ENCODE measurements at places on chromosomes 7 and 10.

GRCh38 chr10:104342941-104343411 is 4.7 kb upstream of the ITPRIP start:
- no peak for DNase-seq

DNA sequence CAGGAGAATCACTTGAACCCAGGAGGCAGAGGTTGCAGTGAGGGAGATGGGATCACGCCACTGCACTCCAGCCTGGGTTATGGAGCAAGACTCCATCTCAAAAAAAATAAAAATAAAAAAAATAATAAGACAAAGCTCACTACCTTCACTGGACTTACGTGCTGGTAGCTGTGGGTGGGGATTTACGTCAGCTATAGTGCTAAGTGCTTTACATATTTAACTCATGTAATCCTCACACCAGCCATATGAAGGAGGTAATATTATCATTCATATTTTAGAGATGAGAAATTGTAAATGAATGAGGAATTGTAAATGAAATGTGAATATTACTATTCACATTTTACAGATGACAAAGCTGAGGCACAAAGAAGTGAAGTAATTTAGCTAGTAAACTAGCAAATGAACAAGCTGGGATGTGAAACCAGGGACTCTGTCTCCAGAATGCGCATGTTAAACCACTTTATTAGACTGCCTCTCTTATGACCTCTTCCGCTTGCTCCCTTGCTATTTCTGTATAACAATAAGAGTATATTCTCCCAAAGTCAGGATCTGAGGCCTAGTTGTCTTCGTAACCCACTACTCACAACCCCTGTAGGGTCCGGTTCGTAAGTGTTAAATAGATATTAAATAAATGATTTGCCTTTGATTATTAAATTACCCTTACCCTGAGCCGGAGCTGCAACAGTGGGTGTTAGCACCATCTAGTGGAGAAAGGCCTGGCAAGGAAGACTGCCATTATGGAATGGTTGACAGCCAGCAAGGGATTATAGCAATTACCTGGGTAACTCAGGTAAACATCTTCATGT is 70.2 kb downstream of the HTR7 start:
- peak; percentile 20 for DNase-seq

DNA sequence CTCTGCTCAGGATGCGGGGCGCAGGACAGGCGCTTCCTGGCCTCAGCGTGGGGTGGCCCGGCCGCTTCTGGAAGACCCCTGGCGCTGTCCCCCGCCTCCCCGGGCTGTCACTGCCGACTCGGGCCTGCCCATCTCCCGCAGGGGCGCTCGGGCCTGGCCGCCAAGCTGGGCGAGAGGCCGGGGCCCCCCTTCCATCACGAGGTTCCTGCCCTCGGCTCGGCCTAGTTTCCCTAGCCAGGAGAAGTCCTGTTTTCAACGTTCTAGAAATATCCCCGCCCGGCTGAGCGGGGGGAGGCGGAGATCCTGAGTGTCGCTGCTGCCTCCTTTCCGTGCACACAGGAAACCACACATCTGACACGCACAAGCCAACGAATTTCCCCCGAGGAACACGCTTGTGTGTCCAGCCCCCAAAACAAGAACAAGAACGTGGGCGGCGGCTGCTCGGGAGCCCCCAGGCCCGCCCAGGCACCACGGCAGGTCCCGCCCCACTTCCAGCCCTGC is 33.7 kb downstream of the AP5Z1 start:
- peak; percentile 43 for DNase-seq

- no peak for DNase-seq
These were observed 154.1 kb downstream of the C10orf105 start for GRCh38 chr10:71565284-71566000.

DNA sequence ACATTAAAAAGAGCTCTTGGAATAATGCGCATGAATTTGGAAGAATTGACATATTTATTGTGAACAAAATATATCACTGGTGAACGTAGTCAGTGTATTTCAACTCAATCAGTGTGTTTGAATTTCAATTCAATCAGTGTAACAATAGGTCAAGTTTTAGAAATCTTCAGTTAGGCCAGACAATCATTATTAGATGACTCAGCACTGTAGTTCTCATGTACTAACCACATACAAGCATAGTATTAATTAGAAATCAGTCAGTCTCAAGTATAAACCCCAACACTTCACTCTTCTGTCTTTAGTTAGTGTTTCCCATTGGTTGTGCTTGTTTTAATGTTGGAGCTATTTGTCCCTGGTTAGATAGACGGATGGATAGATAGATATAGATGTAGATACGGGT is 1247.9 kb downstream of the NXPH1 start:
- DNase-seq: no peak

GRCh38 chr10:91088300-91089140 is 131.9 kb upstream of the PCGF5 start:
- no peak for DNase-seq

DNA sequence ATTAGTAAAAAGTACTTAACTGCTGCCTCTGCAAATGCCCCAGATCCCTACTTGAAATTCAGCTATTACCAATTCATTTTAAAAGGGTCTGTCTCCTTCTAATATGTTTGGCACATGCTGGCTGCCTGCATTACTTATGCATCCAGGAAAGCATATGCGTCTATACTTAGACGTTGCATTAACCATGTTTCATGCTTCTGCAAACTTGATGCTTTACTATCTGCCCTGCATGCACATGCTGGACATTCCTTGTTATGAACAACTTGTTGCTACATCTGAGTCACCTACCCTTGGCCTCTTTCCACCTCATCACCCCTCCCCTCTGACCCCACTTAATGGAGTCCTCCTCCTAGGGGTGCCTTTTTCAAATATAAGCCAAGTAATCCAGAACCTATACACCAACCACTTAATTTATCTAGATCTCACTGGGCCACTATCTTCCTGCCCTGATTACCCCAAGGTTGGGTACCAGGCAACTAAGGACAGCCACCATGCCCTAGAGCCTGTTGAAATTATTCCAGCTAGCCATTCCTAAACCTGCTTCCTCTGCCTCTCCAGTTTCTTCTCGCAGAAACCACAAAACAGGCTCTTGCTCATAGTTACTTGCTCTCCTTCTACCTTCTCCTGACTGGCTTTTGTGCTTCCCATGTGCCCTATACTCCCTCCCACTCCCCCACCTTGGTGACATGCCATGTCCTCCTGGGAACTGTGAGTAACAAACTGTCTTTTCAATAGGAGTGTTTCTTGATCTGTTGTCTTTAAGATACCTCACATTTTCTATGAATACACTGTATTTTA is 1187.9 kb downstream of the REEP3 start:
- DNase-seq: no peak

DNA sequence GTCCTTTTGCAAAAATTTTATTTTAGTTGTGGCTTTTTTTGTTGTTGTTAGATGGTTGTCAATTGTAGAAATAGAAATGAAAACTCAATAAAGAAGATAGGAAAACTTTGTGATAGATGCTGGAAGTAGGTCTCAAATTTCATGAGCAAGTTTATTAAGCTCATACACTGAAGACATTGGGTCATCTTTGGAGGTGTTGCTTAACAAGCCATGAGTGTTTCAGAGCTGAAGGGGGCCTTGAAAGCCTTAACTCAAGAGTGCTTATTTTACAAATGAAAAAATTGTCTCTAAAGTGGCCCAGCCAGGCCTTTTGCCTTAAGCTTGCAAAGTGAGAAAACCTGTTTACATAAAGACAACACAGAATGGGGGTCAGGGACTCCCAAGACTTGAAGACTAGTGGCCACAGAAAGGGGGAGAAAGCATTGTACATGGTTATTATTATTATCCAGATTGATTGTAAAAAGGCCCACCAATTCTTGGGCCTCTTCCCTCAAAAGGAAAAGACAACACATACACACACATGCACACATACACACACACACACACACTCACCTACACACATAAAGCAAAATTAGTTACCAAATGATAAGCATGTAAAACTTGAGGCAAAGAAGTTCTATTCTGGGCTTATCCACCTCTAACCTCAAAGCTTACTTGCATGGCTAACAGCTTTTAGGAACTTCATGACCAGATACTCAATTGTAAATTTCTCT is 49.7 kb upstream of the GLCCI1 start:
- no peak for DNase-seq

DNA sequence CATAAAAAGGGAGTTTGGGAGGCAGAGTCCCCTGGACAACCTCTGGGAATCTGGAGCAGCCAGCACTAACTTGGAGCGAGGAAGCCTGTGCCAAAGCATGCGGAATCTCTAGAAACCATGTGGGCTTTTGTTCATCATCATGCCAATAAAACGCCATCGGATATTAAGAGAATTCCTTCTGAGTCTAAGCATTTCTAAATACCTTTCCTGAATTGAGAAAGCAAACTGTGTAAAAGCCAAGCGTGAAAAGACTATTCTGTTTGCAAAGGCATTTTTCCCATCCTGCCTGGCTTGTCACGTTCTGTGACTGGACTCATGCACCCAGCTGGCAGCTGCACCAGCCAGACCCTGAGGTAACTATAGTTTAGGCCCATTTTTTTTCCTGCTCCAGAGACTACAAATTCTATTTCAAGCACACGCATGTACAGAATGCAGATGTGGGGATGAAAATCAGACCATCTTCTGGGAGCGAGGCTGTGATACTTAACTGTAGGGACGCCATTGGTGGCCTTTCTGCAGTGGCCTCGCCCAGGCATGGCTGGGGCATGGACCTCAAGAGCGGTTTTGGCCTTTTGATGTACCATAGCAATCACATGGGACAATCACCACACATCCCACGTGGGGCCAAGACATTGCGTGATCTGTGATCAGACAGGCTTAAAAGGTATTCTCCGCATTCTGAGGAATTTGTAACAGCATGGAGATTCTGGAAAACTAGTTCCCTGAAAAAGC is 218.9 kb downstream of the KIAA1217 start:
- DNase-seq: no peak

- no peak for DNase-seq
These were observed 118.8 kb downstream of the DIP2C start for GRCh38 chr10:570628-571163.

DNA sequence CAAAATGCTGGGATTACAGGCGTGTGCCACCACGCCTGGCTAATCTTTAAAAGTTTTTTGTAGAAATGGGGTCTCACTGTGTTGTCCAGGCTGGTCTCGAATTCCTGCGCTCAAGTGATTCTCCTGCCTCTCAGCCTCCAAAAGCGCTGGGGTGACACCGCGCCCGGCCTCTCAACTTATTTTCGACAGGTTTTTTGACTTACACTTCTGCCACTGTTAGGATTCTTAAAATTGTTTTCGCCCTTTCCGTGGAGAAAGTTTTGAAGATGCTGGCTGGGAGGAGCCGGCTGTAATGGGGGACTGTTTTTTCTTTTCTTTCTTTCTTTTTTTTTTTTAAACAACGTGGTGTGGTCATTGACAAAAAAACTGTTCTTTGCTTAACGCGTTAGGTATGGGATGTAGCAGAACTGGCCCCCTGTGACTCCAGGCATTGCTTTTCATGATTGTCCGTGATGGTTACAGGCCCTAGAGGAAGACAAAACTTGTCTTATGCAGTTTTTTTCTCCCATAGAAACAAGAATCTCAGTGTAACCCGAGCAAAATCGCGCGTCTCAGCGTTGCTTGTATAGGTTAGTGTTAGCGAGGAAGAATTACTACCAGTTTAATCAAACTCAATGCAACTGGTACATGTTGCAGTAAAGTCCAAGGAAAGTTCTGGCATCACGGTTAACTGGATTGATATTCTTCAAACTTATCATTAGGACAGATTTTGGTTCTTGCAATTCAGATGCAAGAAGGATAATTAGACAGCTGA is 72.2 kb downstream of the DAGLB start:
- peak; percentile 15 for DNase-seq

- no peak for DNase-seq
These were observed 51.9 kb upstream of the CHST15 start for GRCh38 chr10:124145109-124145870.

DNA sequence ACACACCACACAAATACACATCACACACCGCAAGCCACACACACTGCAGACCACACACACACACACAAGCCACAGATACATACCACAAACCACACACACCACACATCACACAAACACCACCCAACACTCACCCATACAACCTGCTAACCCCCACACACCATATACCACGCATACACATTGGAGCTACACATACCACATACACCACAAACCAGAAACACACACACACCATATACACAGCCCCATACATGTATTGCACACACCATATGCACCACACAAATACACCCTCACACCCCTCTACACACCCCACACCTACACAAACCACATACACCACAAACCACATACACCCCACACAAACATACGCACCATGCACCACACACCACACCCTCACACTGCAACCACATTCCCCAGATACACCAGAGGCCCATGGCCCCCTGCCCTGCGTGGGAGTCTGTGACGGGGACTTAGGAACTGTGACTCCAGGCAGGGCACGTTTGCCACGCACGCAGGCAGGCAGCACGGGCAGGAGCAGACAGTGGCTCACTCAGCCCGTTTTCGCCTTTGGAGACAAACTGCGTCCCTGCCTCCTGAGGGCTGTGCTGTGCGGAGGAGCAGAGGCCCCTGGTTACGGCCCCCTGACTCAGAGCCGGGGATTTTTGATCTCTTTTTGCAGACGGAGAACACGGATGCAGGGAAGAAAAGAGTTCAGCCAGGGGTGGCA is 52.6 kb downstream of the TMEM209 start:
- no peak for DNase-seq

DNA sequence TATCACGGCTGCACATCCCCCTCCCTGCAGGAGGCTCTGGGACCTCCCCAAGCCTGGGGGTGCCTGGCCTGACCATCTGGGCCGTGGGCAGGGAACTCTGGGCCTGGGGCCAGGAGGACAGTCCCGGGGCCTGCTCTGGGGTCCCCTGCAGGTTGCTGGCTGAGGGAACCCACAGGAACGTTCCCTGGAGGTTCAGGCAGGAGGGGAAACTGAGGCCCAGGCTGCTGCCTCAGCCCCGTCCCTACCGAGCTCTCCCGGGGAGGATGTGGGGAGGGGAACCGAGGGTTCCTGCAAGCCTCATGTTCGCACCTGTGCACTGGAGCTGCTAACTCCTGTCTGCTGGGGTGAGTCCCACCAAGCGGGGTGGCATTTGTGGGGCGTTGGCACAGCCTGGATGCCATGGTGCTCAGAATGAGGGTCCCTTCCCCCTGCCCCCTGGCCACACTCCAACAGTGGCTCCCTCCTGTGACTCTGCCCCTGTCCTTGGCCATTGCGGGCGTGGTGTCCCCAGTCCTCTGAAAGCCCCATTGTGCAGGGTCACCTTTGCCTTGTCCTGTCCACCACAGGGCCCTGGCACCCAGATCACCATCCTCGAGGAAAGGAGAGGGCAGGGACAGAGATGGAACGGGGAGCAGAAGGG is 9.4 kb downstream of the ELFN1 start:
- DNase-seq: no peak

- no peak for DNase-seq
These were observed 82.7 kb upstream of the C1GALT1 start for GRCh38 chr7:7099584-7100014.

GRCh38 chr10:49610458-49611165 is 502 bp downstream of the SLC18A3 start:
- DNase-seq: no peak

GRCh38 chr7:86844608-86845007 is 200.9 kb downstream of the GRM3 start:
- no peak for DNase-seq

DNA sequence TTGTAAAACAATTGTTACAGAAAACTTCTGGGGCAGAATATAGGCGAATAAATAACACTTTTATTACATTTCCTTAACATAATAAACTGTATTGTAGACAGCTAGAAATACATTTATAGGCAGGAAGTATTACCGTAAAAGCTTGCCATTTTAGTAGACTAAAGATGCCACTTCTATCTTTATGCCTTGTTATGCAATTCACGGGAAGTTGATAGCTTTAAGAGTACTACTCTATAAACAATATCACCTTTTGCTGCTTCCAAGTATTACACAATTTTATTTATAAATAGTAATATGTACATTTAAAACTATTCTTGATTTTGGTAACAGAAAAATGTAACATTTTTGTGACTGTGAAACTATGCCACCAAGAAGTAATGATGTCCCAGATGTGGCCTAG is 37.9 kb downstream of the PALS2 start:
- no peak for DNase-seq
